Stimulated activated CD4-positive, alpha-beta T cell treated with anti-CD3 and anti-CD28 coated beads, Interleukin-15, amount 100 ng/mL, for 48 hours (primary cell): ENCODE measurements at places on chromosomes 3 and 15.
A peak's percentile ranks its signal among the peaks of the same experiment; 100 is the strongest.

DNA sequence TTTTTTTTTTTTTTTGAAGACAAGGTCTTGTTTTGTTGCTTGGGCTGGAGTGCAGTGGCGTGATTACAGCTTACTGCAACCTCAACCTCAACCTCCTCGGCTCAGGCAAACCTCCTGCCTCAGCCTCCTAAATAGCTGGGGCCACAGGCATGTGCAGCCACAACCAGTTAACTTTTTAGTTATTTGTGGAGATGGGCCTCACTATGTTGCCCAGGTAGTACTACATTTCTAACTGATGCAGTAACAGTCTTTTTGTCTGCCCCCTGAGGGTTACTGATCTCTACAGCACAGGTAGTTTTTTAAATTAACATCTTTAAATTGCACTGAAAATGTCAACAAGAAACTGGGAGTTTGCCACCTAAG lies 3.4 kb upstream of the LMLN start:
- no peak for DNase-seq

GRCh38 chr3:195007151-195007550 lies 263.8 kb downstream of the XXYLT1 start:
- DNase-seq = no peak

DNA sequence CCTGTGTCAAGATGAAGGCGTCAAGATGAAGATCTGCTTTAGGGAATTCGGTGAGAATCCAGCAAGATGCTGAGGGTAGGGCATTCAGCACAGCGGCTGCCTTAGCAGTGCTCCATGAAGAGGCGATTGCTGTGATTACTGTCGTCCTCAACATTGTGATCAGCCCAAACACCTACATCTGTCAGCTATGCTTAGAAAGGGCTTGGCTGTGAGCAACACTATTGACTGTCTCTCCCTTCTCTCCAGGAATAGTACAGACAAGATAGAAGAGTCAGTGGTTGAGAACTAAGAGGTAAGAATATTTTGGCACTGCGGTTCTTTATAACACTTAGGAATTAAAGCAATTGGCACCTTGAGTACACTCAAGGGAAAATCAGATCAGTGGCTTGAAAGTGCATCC lies 91.3 kb downstream of the THBS1 start:
- no peak for DNase-seq

DNA sequence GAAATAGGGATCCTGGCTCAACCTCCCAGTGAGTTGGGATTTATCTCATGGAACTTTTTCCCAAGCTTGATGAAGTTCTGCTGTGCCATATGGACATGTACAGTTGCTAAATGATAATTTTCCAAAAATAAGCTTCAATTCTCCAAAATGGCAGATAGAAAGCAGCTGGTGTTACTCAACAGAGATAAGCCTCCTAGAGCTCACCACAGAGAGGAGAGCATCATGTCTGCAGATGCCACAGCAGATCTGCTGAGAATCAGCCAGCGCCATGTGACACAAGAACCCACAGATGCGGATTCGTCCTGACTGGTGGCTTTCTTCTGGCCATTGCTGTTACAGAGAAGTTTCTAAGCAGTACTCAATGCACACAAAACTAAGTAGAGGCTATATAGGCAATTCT lies 50.6 kb downstream of the AGTR1 start:
- DNase-seq = no peak

- no peak for DNase-seq
Measured at GRCh38 chr3:113264283-113265131, 53.1 kb downstream of the BOC start.

GRCh38 chr15:80489030-80489594 lies 84.9 kb downstream of the ARNT2 start:
- DNase-seq = no peak

DNA sequence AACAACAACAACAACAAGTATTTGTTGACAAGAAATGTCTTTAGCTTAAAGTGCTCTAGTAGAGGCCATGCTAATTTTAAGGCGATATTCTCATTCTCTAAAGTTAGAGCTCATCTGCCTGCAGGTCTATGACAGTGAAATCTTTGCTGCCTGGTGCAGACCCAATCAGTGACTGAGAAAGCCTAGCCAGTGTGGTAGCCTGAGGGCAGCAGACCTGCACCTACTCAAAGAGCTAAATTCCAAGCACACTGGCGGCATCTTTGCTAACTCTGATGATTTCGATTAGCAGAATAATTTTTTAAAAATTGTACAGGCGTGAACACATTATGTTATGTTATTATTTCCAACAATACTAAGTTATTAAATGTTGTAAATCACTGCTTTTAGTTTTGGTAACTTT lies 228.8 kb upstream of the RGMA start:
- DNase-seq = no peak

- DNase-seq = no peak
Measured at GRCh38 chr3:14991151-14991742, 43.9 kb downstream of the NR2C2 start.

GRCh38 chr3:14520149-14520548 lies 20.0 kb downstream of the GRIP2 start:
- DNase-seq = no peak

DNA sequence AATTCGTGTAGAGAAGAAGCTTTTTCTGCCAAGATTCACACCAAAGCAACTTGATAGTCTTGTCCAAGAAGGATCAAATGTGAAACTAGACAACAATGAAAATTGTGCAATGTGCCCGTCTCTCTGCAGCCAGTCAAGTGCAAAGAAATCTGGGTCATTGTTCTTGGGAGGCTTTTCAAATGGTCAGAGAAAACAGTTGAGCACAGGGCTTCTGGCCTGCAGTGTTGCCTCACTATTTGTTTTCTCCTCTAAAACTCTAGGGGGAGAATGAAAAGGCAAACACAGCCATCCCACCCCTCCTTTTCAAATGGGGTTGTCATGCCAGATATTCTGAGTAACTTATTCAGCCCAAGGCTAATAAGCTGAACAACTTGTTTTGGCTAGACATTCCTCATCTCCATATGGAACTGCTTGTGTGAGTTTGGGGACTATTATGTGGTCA lies 417.6 kb upstream of the CDIN1 start:
- DNase-seq = no peak

- DNase-seq = peak; percentile 90
Measured at GRCh38 chr3:39383881-39384664, 903 bp downstream of the SLC25A38 start.

GRCh38 chr3:85652360-85652759 lies 693.6 kb downstream of the CADM2 start:
- no peak for DNase-seq

DNA sequence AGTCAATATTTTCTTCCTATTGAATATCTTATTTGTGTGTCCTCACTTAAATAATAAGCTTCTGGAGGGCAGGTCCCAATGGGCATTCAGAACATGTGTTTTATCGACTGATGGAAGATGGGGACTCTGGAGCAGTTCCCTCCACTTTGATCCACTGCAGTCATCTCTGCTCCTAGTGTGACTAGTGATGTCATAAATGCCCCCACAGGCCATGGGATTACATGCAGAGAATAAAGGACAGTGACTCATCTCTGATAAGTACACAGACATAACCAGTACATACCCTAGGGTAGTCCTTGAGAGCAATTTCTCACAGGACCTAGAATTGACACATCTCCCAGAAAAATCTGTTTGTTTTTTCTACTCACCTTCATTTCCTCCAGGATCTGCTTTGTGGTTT lies 49.4 kb upstream of the FMN1 start:
- no peak for DNase-seq

DNA sequence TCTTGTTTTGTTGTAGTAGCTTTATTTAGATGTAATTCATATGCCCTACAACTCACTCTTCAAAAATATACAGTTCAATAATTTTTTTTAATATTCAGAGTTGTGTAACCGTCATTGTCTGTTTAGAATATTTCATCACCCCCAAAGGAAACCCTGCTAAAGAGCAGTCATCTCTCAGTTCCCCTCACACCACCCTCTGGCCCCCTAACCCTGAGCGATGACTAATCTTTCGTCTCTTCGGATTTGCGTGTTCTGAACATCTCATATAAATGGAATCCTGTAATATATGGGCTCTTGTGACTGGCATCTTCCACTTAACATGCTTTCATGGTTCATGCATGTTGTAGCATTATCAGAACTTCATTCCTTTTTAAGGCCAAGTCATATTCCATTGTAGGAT lies 183.8 kb downstream of the ATG7 start:
- DNase-seq = no peak

GRCh38 chr3:148379763-148380382 lies 317.8 kb upstream of the AGTR1 start:
- DNase-seq = no peak

DNA sequence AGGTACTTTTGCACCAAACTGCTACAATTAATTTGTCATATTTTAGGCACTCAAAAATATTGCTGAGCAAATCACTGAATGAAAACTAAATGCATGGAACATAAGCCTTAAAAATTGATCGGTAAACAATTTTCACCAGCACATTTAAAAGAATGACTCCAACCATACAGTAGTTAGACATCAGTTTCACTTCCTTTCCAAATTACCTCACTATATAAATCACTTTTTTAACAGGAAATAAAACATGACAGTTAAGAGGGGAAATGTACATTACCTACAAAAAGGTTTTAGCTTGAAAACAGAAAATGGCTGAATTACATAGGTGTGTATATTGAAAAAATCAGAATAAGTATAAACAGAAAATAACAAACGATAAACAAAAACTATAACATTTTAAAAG lies 108.4 kb downstream of the SERPINI1 start:
- no peak for DNase-seq

GRCh38 chr3:102182162-102182561 lies 252.7 kb upstream of the ZPLD1 start:
- no peak for DNase-seq
